CD8-positive, alpha-beta T cell (primary cell): ENCODE measurements at places on chromosomes 3 and 15.

DNA sequence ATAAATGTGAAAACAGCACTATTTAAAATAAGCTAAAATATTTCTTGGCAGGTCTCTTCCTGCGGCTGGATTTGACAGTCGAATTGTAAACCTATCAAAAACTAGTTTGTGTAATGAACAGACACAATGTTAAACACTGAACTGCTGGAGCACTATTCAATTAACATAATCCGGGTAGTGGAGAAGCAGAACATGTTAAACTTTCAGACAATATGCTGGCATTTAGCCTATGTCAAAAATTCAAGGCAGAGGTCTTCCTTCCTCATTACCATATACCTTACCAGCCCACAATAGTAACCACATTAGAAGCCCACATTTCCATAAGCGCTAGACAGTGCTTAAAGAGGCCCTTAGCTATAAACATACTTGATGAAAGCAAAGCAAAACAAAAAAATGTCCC is 1042.9 kb downstream of the ROBO1 start:
- no peak for DNase-seq

DNA sequence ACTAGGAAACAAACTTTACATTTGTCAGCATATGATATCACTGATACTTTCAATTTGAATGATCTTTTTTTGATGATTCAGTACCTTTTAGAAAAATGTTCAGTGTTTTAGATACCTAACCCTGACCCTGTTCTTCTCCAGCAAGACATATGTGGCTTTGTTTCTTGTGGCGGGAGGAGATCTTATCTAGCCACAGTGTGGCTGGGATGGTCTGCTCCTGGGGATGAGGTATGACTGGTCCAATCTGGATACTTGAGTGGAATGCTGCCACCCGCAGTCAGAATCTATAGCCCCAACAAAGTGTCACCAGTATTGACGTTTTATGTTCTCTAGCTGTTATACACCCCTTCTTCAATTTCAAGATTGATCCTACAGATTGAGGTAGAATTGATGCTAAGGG is 439.0 kb upstream of the GOLIM4 start:
- DNase-seq, result no peak

DNA sequence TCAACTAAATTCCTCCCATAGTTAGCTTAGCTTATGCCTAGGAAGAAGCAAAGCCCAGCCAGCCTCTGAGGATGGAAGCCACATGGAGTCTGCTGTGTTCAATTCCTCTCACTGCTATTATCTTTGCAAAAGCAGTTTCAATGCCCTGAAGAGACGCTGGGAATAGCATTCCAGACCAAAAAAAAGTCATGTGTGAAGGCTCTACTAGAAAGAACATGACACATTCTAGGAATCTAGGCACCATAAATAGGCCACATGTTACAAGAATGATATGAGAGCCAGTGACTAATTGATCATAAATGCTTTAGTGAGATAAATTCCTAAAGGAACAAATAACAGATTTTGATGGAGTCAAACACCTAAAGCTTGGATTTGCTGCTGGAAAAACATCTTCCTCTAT is 800.8 kb downstream of the TUSC7 start:
- no peak for DNase-seq

DNA sequence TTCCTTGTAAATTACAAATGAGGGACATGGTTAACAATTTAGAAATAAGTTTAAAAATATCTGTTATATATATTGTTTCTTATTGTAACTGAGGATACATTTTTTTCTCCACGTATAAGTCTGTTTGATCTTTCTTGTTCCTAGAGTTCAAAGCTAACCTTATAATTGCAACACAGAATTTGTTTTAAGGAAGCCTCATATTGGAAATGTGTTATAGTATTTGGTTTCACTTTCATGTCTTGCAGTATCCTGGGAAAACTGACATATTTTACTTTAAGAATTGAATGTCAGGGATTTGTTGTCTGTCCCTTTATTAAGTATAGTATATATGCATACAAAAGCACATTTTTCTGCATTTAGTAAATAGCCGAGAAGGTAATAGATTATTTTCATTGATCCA is 23.5 kb upstream of the NIT2 start:
- no peak for DNase-seq

DNA sequence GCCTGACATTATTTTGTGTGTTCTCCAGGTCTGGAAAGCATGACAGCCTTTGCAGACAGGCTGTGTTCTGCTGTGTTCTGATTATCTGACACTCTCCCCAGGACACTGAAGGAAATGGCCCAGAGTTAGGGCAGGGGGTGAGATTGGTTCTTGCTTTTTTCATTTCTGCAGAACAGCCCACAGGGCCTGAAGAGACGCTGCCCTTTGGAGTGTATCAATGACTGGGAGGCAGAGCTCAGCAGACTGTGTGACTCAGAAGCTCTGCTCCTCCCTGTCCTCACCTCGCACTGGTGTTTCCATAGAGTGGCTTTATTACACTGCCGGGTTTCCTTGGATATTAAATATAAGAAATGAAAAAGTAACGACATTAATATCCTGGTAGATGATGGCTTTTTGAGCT is 523.6 kb downstream of the NTRK3 start:
- DNase-seq, result no peak

DNA sequence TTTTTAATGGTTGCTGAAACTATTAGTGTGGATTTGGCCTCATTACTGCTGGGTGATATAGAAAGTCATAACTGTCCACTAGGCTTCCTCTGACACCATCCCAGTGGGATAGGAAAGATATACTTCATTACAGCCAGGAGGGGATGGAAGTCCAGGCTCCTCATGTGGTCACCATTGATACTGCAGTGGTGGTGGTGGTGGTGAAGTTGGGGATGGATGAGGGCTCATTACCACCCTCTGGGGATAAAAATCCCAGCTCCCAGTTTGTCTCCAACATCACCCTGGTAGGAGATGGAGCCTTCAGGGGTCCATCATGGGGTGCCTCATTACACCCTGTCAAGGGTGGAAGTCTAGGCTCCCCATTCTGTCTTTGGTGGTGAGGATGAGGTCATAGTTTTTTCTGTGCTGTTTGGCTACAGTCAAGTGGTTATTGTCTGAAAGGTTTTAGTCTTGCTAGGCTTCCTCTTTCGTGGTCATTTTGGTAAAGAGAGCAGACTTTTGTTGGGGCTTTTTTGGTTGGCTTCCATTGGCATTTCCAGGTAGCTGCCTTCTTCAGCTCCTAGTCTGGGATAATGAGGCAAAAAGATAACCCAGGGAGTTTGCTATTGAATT is 30.1 kb upstream of the FILIP1L start:
- DNase-seq, result no peak

- no peak for DNase-seq
These were observed 35.3 kb upstream of the PLSCR2 start for GRCh38 chr3:146504498-146505197.

DNA sequence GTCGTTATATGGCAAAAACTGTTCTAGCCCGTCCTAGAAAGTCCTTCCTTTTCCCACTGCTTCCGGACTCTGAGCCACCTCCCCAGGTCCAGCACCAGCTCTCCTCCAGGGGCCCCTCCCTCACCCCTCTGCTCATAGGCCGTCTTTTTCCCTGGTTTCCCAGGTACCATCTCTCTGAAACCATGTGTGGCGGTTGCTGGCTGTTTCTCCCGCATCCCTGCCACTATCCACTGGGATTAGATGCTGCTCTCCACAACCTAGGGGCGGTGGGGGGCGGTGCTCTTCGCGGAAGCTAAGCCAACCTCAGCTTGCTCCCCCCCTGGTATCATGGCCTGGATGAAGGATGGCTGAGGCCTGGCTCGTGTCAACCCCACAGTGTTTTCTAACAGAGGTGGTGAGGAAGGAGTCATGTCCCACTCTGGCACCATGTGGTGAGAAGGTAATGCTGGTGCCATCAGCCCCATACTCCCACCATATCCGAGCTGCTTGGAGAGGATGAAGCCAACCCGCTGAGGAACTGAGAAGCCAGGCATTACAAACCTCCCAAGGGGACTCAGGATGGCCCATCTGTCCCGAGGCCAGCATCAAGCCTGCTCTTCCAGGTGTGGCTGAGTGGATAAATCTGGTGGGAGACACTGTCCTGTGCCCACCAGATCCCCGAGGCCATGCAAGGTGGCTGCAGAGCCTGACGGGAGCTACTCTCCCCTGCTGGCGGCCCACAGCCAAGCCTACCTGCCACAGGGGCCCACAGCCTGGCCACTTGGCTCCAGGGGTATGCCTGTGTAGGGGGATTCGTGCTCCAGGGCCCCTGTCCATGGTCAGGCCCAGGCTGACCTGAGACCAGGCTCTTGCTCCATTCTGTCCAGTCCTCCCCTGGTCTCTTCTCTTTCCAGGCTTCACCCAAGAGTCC is 27.9 kb upstream of the SLC41A3 start:
- DNase-seq, result no peak

DNA sequence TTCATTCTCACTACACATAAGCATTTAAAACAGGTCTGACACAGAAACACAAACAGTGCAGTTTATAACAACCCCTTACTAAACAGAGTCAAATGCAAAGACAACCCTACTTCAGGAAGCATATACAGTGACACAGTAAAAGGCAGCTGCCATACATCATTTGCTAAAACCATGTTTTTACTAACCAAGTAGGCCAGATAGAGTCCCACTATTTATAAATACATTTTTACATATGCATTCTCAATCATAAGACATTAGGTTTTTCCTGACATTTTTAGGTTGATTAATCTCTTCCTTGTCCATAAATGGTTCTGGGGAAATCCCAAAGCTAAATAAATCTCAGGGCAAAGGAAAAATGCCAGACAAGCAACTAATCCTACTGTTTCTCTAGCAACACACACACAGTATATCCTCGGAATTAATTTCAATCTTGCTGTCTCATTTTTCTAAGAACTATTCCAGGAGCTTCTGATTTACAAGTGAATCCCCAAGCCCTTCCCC is 39.0 kb downstream of the CHAC1 start:
- DNase-seq, result no peak

- peak; percentile 64 for DNase-seq
These were observed at the start of gene RASA2 for GRCh38 chr3:141486746-141487520. TSS of gene RASA2 (plus strand) at chr3:141487027. CDS start at chr3:141487084, 57 bp downstream.

GRCh38 chr3:179961703-179962078 is 75.0 kb downstream of the PEX5L start:
- DNase-seq, result no peak

DNA sequence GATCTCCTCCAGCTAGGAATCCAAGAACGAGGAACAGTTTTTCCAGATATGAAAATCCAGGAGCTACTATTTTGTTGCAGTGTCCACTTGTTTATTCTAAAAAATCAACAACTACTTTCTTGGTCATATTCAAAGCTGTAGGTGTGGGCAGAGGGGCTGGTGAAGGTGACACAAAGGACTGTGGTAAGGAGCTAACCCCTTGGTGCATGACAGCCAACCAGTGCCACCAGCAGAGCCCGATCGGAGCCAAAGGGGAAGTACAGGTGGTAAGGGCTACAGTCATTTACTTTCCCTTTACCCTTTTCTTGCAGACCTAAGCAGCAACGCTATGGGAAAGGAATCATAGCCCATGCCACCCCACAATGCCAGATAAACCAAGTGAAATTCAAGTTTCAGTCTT is 30.7 kb downstream of the PLA1A start:
- DNase-seq, result no peak

GRCh38 chr15:67587331-67587730 is 44.8 kb downstream of the MAP2K5 start:
- DNase-seq, result no peak

GRCh38 chr15:70006259-70007147 is 91.2 kb downstream of the TLE3 start:
- no peak for DNase-seq

DNA sequence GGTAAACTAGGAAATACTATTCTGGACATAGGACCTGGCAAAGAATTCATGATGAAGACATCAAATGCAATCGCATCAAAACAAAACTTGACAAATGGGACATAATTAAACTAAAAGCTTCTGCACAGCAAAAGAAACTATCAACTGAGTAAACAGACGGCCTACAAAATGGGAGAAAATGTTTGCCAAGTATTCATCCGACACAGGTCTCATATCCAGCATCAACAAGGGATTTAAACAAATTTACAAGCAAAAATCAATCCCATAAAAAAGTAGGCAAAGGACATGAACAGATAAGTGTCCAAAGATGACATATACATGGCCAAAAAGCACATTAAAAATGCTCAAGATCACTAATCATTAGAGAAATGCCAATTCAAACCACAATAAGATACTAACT is 1088.9 kb downstream of the NAALADL2 start:
- DNase-seq, result no peak

GRCh38 chr15:39013262-39013661 is 448.6 kb upstream of the RASGRP1 start:
- DNase-seq, result no peak

DNA sequence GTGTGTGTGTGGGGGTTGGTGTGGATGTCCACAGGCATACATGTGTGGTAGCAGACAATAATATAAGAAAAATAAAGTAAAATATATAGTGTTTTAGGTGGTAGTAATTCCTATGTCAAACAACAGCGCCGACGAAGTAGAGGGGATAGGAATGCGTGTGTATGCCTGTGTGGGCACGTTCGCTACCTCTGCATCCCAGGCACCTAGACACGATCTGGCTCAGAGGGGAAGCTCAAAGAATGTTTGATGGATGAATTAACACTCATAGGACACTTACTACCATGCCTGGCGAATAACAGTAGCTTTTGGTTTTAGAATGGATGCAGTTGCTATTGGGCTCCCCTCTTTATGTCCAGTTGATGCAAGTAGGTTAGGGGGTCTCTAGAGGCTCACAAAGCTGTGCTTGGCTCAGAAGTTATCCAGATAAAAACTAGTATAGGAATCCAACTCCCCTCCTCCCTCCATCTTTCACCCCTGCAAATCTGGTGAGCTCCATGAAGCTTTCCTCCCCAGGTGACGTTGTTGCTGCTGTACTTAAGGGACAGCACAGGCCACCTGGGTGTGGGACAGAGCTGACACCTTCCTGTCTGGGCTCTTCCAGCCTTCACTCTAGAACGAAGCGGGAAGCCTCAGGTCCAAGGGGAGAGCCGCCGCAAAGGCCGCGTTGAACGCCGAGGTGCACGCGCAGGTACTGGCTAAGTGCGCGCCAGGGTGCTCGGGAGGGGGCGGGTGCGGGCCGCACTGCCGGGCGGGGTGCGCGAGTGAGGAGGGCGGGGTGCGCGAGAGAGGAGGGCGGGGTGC is 192.6 kb upstream of the LYSMD4 start:
- DNase-seq, result peak; percentile 71

DNA sequence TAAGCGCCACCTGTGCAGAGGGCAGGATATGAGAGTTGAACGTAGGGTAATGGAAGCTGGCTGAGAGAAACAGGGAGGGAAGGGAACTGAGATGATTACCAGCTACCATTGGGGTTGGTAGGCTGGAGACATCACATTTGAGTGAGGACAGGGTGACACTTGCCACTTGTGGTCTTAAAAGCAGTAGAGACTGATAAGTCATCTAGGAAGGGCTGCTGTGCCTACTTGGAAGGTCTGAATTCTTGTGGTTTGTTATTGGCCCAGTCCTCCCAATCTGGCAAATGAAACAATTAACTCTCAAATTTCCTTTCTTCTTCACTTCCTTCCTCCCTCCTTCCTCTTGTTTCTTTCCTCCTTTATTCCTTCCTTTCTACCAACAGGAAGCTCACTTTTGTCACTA is 46.8 kb downstream of the COL6A5 start:
- DNase-seq, result no peak

DNA sequence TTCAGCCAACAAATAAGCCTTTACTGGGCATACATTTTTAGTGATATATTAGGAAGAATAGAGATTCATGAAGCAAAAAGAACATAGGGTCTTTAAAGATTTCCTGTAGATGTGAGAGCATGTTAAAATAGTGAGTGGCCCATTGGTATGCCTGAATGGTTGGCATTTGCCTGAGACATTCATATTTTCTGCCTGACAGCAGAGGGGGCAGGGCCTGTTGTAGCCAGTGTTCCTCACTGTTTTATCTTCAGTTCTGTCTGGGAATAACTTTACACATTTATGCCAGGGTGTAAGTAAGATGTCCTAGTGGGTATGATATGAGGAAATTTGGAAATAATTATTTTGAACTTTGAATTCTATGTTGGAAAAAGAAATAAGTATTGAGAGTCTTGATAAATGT is 704.7 kb upstream of the ARPP21 start:
- no peak for DNase-seq
